Activated CD8-positive, alpha-beta memory T cell treated with anti-CD3 and anti-CD28 coated beads, Interleukin-2, amount 10 ng/mL, durations not matched to agents 7 days and 5 days (primary cell): ENCODE measurements at places on chromosomes 13 and 19. TPM values are rescaled to one million over a fixed set of nuclear protein-coding genes. Genes with fewer than 3 reads are reported as not detected.

GRCh38 chr13:42328672-42329071 lies 56.7 kb downstream of the AKAP11 start:
- peak; percentile 62 for DNase-seq

DNA sequence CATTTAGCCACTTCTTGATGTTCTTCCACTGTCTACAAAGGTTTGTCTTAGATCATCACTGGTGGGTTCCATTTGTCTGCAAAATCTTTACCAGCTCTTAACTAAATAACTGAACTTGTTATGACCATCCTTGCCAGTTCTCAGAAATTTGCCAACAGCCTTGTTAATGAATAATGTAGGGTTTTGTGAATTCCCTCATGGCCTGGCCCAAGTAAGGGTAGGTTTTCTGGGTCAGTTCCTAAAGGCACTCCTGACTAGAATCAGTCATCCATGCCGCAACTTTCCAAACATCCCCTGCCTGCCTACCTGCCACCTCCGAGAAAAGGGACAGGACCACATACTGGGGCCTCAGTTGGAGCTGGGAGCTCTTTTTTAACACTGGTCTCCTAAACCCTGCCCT lies 4.0 kb downstream of the COL4A1 start:
- no peak for DNase-seq

- peak; percentile 89 for DNase-seq
Measured at GRCh38 chr19:58559275-58560006, 1.0 kb upstream of the UBE2M start.

ZNF439 gene
- 6.2 TPM for total RNA-seq

TEX26 gene
- total RNA-seq, result not detected
